ENCODE measurements at places on chromosomes 6 and 20.

DNA sequence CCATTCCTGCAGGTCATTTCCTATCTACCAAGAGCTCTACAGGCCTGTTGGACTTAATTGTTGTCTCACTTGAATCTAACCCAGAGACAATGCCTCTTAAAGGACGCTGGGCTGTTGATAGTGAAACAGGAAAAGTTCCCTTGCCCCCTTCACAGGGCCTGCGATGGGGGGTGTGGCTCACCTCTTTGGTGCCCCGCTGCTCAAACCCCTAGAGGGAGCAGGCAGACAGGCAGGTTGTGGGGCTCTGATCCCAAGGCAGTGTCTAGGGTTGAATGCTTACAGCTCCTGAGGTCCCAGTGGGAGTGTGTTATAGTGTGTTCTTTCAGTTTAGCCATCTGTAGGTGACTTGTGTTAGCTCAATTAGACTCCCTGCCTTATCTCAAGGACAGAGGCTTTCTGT lies 68.0 kb downstream of the OTOR start:
- no peak for DNase-seq

GRCh38 chr6:108350528-108350927 lies 55.7 kb downstream of the AFG1L start:
- no peak for DNase-seq

DNA sequence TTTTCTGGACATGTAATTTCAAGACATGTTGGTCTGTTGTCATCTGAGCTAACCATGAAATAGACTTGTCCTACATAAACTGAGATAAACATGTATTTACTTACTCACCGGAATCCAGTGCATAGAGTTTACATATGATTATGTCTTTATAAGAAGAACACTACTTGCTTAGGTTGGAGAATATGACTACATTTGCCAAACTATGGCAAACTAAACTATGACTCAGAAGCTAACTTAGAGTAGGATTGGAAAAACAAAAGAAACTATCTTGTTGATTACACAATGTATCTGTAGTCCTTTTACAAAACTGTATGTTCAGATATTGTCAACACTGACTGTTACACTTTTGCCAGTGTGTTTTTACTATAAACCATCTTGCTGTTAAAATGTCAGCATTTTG lies 113.3 kb downstream of the CRYBG1 start:
- DNase-seq: no peak

- no peak for DNase-seq
Measured at GRCh38 chr20:31712112-31712553, 10.5 kb downstream of the BCL2L1 start.

GRCh38 chr6:14984519-14984853 lies 261.4 kb upstream of the JARID2 start:
- DNase-seq: no peak

DNA sequence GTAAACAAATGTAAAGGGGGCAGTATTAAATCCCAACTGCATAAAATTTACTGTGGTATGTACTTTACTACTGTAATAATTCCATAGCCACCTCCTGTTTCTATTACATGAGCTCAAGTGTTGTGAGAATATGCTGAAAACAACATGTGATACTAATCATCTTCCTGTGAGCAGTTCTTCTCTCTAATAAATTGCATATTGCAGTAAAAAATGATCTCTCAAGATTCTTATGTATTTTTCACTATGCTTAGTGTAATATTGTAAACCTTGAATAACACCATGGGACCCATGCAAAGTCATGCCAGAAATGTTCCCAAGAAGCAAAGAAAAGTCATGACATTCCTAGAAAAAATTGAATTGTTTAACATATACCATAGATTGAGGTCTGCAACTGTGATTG lies 133.0 kb upstream of the ATXN1 start:
- DNase-seq: no peak

DNA sequence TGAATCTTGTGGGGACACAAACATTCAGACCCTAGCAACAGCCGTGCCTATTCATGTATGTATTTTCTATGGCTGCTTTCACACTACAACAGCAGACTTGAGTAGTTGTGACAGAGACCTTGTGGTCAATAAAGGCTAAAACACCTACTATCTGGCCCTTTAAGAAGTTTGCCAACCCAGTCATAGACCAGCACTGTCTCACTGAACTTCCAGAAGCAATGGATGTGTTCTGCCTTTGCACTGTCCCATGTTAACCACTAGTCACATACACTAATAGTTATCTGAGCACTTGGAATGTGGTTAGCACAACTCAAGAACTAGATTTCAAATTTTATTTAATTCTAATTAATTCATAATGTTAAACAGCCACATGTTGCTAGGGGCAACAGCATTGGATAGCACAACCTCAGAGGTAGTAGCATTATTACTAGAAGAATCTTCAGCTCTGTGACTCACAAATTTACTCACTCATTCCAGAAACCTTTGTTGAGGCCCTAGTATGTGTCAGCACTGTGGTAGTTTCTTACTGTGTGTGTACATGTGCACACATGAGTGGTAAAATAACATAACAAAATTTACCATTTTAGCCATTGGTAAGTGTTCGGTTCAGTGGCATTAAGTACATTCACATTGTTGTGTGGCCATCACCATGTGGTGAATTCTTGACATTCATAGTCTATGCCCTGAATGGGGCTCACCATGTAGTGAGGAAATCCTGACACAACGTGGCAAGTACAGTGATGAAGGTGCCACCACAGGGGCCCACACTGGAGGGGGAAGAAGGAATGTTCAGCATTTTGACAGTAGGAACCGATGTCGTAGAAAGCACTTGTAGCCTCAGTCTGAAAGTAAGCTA lies 107.3 kb downstream of the CEP57L1 start:
- DNase-seq: no peak

DNA sequence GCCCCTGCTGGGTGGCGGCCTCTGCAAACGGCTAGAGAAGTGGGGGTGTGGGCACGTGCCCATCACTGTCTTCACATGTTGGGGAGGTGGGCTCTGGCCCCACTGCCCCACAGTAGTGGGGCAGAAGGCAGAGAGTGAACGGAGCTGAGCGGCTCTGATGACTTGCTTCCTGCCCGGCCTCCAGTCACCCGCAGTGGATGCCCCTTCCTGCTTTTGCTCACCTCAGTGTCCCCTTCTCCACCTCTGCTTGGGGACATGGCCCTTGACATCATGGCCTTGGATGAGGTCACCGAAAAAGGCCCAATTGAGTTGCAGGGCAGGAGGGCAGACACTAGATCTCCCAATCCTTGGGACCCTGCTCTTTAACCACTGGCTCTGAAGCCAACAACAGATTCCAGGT lies 40.1 kb downstream of the KCNK5 start:
- DNase-seq: no peak

DNA sequence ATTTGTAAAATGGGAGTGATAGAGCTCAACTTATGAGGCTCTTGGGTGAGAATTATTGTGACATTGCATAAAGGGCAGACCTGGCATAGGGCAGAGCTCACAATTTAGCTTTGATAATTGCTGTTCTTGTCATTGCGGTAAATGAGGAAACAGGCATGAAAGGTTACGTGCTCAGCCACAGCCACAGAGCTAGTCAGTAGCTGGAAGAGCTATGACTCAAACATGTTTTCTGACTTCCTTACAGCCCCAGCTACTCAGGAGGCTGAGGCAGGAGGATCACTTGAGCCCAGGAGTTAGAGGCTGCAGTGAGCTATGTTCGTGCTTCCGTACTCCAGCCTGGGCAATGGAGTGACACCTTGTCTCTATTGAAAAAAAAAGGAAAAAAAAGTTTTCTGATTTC lies 3.5 kb upstream of the GHRH start:
- no peak for DNase-seq

DNA sequence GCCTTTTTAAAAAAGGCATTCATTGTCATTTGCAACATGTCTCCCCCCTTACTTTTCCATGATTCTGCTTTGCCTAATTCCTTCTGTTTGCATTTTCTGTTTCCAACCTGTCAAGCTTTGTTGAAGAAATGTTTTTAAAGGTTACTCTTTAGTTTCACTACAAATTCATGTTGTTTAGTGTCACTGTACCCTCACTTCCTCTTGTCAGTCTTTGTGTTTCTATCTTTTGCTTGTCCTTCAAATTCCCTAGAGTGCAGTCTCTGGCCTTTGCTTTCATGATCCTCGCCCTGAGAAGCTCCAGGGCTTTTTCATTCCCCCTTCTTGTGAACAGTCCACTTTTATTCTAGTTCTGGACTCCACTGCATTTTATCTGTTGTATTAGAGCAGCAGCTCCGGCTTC lies 90.6 kb downstream of the MAP3K4 start:
- no peak for DNase-seq

- no peak for DNase-seq
Measured at GRCh38 chr20:50675671-50676376, 15.5 kb downstream of the RIPOR3 start.

GRCh38 chr6:137873273-137873762 lies 6.3 kb downstream of the TNFAIP3 start:
- DNase-seq: peak; percentile 76

DNA sequence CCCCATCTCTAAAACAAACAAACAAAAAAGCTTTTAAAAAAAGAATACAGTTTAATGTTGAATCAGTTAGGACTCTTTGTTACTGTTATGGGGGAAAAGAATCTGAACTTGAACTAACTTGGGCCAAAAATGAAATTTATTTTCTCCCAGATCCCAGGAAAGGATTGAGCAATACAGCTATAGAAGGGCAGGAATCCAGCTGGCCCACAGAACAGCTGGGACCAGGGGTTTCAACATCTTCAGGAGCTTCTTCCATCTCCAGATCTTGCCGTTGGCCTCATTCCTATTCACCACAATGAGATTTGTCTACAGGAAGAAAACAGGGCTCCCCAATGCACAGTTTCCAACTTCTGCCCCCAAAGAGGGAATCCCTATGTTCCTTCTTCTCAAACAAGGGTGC lies 43.2 kb upstream of the AKAP12 start:
- no peak for DNase-seq

DNA sequence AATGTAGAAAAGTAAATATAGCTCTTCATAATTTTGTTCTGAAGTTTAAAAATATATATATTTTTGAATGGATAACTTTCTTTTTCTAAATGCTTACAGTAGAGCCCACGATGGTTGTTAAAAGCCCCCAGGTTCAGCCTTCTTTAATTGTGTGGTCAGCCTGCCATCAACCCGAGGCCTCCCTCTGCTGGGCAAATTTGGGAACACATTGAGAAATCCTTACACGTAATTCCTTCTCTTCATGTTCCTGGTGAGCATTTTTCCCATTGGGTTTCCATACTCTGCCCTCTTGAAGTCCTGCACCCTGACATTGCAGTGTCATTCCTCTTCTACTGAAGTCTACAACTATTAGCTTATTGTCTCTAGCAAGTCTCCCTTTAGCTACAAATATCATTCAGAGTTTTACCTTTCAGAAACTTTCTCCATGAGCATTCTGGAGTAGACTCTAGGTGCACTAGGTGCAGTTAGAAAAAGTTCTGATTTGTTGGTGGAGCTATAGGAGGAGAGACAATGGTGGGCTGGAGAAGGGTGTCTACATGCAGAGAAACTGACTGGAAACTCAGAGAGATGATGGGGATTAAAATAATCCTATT lies 40.6 kb downstream of the TRIM38 start:
- DNase-seq: no peak

DNA sequence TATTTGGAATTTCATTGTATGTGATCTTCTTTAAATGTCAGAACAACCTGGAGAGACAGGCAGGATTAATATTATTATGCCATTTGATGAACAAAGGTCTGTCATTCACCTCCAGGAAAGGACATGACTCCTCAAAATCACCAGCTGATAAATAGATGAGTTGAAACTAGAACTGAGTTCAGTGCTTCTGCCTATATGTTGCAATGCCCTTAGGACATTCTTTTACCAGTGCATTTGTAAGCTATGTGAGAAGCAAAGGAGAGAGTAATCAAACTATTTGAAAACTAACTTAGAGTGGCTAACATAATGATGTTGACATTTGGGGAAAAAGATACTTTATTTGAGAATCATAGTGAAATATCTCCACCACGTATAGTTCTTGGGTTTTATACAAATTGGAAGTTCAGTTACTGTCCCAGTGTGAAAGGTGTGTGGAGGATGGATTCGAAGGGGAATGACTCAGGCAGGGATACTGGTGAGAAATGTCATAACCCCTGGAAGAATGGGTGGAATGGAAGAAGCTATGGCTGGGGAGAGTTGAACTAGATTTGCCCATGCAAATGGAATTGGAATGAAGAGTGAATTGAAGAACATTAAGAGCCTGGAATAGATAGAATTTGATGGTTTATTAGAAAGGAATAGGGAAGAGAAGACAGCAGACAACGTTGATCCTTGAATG lies 21.5 kb downstream of the PKIB start:
- no peak for DNase-seq

DNA sequence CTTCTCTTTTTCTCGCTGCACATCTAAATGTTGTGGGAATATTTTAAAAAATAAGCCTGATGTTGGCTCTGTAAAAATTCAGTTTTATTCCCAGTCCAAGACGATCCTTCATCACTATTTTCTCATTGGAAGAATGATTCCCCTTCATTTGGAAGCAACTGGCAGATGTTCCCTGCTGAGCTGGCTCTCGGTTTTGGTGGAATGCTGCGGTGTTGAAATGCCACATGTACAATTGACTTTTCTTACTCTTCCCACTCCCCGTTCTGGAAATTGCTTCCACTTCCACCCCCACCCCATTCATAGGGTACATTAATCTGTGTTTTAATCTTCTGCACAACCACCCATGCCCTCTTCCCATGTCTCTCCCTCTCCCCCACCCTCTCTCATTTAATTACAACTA lies 496.3 kb upstream of the MAP3K7 start:
- DNase-seq: no peak

GRCh38 chr6:85360794-85361642 lies 88.9 kb upstream of the NT5E start:
- no peak for DNase-seq

DNA sequence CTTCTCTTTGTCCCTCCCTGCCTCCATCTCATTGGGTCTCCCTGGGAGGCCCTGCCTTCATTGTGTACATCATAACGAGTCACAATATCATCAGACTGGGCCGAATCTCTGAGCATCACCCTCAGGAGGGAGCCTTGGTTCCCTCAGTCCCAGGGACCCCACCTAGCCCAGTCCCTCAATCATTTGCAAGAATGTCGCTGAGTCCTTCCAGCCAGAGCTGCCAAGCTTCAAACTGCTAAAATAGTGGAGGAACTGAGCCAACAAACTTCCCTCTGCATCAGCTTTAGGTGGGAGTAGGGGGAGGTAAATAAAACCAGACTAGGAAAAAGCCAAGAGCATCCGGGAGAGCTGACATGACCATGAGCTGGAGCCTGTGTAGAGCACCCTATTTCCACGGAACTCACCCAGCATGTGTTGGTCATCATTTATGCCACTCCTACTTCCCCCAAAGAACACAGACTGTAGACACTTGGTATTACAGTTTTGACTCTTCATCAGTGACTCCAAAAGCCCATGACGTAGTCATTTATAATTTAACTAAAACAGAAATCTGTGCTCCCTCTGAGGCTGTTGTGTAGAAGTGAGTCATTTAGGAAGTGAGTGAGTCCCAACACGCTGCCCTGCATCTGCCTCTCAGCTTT lies 28.8 kb upstream of the IL17A start:
- DNase-seq: no peak

- DNase-seq: no peak
Measured at GRCh38 chr6:161379834-161380582, 106.1 kb upstream of the AGPAT4 start.
